ENCODE measurements at places on chromosomes 5 and 9.

DNA sequence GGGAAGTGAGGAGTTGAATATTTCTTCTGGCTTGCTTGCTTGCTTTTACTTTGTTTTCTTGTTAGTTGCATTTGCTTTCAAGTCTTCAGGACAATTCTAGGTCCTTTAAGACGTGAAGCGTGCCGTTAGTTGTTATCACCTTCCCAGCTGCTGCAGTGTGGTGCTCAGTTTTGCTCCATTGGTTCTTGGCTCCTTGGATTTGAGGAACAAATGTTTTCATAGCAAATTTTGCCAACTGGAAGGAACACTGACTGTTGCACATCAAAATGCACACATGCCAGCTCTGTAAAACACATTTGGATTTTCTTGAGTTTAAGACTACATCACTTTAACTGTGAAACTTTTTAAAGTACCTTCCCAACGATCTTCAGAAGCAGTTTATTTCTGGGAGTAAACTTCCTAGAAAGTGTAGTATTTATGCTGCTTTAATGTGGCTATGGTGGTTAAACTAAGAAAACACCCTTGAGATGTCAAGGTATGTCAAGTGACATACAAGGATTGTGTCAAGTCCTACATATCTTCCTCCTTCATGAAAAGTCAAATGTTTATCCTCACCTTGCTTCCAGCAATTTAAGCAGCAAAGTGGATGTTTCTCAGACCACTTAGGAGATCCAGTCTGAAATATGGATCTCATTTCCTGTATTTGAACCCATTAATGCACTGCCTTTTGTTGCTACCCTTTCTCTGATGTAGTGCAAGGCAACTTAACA, 24.9 kb downstream of the MOCS2 start:
- no peak for DNase-seq

GRCh38 chr5:102823441-102823874, 68.4 kb downstream of the PAM start:
- no peak for DNase-seq

- DNase-seq: no peak
Observed at GRCh38 chr5:6076341-6077239, 301.8 kb downstream of the MED10 start.

DNA sequence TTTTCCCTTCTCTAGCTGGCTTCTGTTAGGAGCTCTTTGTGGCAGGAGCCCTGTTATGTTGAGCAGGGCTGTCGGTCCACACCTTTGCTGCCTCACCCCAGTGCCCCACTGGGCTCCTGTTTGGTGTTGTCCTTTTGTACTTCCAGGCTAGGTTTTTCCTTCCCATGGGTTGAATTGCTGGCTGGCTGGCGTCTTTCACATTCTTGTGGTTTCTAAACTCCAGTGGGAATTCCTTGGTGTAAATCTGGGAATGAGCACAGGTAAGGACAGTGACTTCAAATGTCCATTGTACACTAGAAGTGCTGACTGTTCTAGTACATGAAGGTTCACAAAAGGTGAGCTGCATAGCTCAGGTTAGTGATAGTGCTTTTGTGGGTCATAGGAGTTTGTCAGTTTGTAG, 30.4 kb downstream of the RASGRF2 start:
- DNase-seq: no peak

- DNase-seq: no peak
Observed at GRCh38 chr5:56259002-56259511, 25.9 kb upstream of the ANKRD55 start.

DNA sequence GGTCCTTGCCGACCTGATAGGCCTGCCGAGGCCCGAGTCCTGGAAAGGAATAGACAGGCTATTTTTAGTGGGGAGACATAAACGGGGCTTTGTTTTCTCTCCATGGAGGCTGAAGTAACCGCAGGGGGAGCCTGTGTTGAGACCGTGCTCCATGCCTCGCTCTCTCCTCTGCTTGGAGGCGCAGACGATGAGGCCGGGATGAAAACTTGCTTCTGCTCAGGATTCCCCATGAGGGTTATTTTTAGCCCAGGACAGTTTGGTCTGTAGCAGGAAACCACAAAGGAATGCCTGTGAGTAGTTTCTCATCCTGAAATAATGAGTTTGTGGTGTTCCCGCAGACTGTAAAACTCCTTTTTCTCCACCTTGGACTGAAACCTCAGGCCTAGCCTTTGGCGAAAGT, 81.9 kb upstream of the RARS1 start:
- DNase-seq: no peak

- no peak for DNase-seq
Observed at GRCh38 chr5:60287174-60287771, 393.7 kb upstream of the PDE4D start.

DNA sequence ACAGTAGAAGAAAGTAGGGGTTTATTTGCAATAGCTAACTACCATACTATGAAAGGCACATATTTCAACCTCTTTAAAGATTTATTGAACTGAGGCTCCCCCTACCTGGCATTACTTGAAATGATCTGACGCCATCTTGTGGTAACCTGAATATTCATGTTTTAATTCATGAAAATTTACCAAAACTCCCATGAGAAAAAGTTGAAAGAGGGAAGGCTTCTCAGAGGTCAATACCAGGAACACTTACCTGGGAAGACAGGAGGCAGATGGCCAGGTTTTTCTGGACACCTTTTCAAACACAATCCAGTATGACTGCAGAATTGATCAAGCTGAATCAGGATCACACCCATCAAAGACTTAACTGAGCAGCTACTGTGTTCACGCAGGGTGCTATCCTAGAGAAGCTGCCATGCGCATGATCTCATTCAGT, 9.4 kb downstream of the PRELID2 start:
- no peak for DNase-seq

- no peak for DNase-seq
Observed at GRCh38 chr5:125582352-125582751, 835.9 kb upstream of the ZNF608 start.

GRCh38 chr9:20208961-20209371, 413.3 kb downstream of the MLLT3 start:
- no peak for DNase-seq

DNA sequence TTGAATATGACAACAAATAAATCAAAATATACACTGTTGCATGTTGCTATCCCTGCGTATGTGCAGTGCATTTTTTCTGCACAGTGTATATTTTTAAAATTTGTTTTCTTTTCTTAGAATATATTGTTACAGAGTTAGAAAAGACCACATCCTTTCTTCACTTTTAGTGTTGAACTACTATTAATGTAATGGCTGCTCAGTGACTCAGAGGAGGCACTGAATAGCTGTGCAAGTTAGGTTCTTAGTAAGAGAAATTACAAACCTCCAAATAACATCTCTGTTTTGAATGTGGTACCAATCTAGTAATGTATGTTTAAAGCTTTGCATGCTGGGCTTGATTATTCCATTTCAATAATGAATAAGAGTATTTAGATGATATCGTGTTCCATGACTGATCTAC, 208.9 kb upstream of the PRR16 start:
- DNase-seq: no peak

- no peak for DNase-seq
Observed at GRCh38 chr5:101585366-101585765, 682.3 kb upstream of the ST8SIA4 start.

DNA sequence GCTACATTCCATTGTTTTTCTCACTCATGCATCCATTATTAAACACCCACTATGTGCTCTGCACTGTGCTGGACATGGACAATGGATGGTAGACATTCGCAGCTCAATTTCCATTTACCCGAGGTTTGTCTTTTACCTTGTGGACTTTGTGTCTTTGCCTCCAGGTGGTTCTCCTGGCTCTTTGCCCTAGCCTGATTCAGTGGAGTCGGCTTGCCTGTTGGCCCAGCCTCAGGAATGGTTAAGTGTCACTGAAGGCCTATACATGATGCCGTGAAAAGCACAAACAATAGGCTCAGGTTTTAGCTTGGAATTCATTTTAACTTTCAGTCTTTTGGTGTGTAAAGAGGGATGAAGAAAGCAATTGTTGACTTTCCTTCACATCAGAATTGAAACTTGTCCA, 16.5 kb upstream of the DMRT3 start:
- DNase-seq: no peak

- DNase-seq: no peak
Observed at GRCh38 chr9:136225366-136225747, 20.3 kb downstream of the QSOX2 start.

GRCh38 chr5:158413122-158413680, 554.3 kb upstream of the CLINT1 start:
- DNase-seq: no peak

DNA sequence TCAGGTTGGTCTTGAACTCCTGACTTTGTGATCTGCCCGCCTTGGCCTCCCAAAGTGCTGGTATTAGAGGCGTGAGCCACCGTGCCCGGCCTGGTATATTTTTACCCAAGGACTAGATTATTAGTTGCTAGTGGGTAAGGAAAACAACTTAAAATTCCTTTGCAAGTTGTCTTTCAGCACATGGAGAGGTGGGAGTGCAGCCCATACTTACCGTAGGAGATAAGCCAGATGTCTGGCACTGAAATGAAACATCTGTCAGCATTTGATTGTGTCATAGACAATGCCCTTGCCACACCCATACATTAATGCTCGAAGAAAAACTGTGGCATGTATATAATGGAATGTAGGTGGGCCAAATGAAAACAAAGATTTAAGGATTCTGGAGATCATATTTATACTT, 36.6 kb upstream of the ANKH start:
- no peak for DNase-seq

GRCh38 chr5:173925449-173926071, 37.4 kb downstream of the CPEB4 start:
- no peak for DNase-seq

DNA sequence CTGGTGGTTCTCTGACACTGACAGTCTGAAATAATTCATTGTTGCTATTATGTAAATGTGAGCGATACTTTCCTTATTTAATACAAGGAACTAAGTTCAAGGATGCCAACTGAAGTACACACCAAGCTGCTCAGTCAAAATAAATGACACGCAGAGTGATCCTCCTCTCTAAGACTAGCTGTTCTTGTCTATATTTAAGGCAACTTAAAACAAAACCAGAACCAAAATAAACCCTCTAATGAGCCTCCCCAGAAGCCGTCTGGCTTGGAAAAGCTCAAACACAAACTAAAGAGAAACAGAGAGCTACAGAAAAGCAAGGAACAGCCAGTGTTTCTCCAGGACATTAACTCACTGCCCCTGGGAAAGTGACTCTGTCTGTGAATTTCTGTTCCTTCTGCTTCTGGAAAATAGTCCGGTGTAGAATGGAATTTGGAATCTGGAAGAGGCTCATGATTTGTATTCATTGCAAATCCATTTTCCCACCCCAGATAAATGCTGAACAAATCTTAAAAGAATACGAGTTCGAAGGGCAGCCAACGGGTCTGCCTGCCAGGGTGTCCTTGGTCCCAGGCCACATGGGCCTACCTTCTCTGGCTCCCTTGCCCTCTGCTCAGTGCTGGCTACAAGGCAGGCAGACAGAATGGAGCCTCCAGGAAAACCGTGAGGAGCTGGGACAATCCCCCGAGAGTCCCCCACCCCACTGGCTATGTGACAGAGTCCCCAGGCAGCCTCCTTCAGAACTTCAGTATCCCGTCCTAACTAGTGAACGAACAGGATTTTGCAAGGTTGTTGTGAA, 14.8 kb downstream of the GGTA1 start:
- no peak for DNase-seq

- no peak for DNase-seq
Observed at GRCh38 chr9:70170151-70170790, 88.5 kb upstream of the SMC5 start.

- DNase-seq: no peak
Observed at GRCh38 chr5:38022631-38023030, 182.8 kb upstream of the GDNF start.

GRCh38 chr9:32339424-32339823, 45.0 kb upstream of the ACO1 start:
- no peak for DNase-seq

GRCh38 chr5:92504346-92504745, 1076.7 kb downstream of the NR2F1-AS1 start:
- no peak for DNase-seq

GRCh38 chr5:143987751-143988560, 176.0 kb downstream of the HMHB1 start:
- DNase-seq: no peak

DNA sequence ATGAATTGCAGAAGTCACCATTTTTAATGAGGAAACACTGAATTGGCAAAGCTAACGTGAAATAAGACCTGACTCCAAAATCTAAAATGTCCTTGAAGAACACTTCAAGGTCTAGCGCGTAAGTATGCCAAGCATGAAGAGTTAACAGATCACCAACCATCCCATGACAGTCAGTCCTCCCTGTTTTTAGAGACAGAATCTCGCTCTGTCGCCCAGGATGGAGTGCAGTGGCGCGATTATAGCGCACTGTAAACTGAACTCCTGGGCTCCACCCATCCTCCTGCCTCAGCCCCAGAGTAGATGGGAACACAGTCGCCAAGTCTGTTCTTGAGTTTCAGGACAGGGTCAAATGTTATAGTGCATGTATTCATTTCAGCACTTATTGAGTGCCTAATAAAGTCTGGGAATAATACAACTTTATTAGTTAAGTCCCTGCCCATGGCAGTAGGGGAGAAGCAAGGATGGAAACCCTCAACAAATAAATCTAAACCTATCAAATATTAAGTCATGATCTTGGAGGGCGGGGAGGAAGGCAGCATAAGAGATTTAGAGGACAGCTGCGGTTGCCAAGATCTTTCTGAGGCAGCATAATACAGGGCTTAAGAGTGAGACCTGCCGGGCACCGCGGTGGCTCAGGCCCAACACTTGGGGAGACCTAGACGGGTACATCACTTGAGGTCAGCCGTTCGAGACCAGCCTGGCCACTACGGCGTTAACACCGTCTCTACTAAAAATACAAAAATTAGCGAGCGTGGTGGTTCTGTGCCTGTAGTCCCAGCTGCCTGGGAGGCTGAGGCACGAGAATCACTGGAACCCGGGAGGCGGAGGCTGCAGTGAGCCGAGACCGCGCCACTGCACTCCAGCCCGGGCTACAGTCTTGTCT, 1.1 kb downstream of the ATPSCKMT start:
- DNase-seq: no peak

GRCh38 chr9:2152966-2153629, 138.0 kb downstream of the SMARCA2 start:
- no peak for DNase-seq

- no peak for DNase-seq
Observed at GRCh38 chr5:17737092-17737491, 102.8 kb downstream of the TAF11L14 start.
